ENCODE measurements at places on chromosomes 4 and X. TPM values are rescaled to one million over a fixed set of nuclear protein-coding genes. Genes with fewer than 3 reads are reported as not detected.

The CXCL3 gene
- total RNA-seq, result 1.6 TPM

The MAP9 gene
- total RNA-seq, result 7.9 TPM

The MTHFD2L gene
- 13.8 TPM for total RNA-seq

The GAGE12E gene
- not detected for total RNA-seq

The TRIM61 gene
- not detected for total RNA-seq

DNA sequence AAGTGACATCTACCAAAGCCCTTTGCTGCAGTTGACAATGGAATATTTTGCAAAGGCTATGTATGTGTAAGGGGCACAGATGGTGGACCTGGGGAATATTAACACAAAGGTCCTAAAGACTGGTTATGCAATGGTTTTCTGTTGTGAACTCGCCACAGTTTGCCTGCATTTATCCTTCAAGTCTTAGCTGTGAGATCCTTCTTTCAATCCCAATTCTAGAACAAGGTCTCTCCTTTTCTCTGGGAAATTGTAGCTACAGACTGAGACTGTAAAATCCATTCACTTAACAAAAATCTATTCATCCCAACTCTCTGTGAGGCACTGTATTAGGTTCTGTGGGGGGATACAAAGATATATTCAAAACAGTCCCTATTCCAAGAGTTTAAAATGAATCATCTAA, 250.4 kb downstream of the GPM6A start:
- no peaks in the 10 kb centered on the region for H3K36me3 ChIP-seq
- no peak for DNase-seq
- H3K27me3 ChIP-seq, result no peaks in the 10 kb centered on the region

DNA sequence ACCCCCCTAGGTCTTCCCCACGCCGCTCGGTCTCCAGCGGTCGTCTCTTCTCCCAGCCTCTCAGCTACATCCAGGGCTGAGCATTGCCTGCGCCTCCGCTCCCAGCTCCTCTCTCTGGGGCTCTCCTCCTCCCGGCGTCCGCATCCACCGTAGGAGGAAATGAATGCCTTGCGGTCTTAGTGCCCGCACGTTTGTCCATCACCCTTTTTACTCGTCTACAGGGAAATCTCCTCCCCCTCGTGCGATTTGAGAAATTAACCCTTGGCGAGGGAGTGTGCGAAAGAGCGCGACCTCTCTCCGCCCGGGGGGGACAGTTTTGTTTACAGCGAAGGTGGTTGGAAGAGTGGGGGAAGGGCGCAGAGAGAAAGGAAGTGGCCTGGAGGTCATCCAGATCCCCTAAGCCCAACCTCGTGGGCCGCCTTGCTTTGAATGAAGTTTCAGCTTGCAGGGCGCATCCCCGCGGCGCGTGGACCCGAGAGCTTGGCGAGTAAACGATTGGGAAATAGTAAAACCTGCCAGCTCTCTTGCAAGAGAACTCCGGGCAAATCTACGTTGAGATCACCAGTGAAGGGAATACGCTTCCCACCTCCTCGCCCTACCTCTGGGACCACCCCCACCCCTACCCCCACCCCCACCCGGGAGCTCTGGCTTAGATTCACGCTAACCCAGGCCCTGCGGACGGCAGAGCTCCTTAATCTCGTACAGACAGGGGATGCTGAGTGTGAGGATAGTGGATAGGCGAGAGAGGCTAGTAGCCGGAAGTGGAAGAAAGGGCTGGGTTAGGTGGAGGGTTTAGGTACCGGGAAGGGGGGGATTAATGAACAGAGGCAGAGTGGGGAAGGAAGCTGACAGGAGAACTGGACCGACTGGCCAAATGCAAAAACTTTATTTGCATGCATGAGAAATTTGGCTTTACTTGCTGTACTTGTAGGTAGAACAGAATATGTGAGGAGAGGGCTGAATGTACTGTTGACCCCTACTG, at the start of gene ELOVL6:
ELOVL6 (minus strand) TSS at position 181 of the 982 bp plus-strand sequence. CDS start 280 bp downstream, outside the sequence.
- peaks cover 21% of the 10 kb centered on the region for H3K4me1 ChIP-seq
- peak within 1 kb of the TSS; percentile 86 for H3K4me3 ChIP-seq
- peak; percentile 37 for DNase-seq

- no peaks in the 10 kb centered on the region for H3K36me3 ChIP-seq
- H3K4me3 ChIP-seq, result no peak overlapping the region
- no peaks in the 10 kb centered on the region for H3K27me3 ChIP-seq
- no peaks in the 10 kb centered on the region for H3K4me1 ChIP-seq
These were observed 135.8 kb upstream of the TRPC5 start for GRCh38 chrX:112218388-112218787.

DNA sequence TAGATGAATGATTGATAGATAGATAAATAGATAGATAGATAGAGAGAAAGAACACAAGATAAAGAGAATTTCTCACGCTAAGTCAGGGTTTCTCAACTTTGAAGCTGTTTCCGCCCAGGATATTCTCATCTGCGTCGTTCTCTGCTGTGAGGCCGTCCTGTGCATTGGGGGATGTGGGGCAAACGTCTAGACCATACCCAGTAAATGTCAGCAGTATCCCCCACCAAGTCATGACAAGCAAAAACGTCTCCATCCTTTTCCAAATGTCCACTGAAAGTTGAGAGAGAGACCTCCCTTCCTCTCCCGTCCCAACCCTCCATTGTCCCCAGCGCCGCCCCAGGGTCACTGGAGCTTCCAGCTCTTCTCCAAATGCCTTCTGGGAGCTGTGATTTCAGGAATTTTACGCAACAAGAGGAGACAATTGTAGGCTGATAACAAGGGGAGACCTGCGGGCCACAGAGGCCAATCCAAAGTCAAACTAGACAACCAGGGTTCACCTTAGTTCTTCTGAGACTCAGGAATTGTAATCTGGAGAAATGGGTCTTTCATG, 8.9 kb upstream of the CRLF2 start:
- DNase-seq, result no peak
- no peaks in the 10 kb centered on the region for H3K4me1 ChIP-seq
- H3K36me3 ChIP-seq, result no peaks in the 10 kb centered on the region
- H3K27ac ChIP-seq, result no peak overlapping the region
- no peaks in the 10 kb centered on the region for H3K27me3 ChIP-seq

DNA sequence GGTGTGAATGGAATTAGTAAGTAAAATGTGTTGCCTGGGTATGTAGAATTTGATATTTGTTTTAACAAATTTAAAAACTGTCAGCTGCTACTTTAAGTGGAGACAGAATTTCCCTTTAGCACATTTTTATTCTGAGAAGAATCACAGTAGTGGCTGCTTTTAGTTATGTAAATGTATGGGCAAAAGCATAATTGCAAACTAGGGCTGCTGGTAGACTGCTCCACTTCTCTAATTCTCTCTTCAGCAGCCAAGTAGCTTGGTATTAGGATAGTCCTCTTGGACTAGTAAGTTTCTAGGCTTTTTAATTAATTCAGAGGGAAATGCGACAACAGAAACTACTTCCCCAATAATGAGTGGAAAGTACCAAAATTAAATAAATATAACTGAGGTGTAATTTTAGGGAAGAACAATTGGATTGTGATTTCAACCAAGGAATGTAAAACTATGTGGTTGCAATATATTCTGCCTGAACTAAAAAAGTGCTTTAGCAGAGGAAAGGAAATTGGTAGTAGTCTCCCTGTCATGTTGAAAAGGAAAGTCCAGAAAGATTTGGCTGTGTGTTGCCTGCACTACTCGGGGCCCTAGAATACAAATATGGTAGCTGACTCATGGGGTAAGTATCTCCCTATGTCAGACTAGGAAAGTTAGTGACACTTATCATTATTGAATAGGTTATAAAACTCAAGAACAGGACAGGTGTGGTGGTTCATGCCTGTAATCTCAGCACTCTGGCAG, 9.2 kb upstream of the EIF4E start:
- no peak overlapping the region for H3K4me3 ChIP-seq
- no peaks in the 10 kb centered on the region for H3K36me3 ChIP-seq
- DNase-seq, result no peak
- no peak overlapping the region for H3K27ac ChIP-seq
- H3K27me3 ChIP-seq, result no peaks in the 10 kb centered on the region

- no peaks in the 10 kb centered on the region for H3K27me3 ChIP-seq
- DNase-seq, result no peak
- H3K4me3 ChIP-seq, result no peak overlapping the region
- H3K4me1 ChIP-seq, result no peaks in the 10 kb centered on the region
These were observed 69.7 kb upstream of the COX18 start for GRCh38 chr4:73139245-73139644.

DNA sequence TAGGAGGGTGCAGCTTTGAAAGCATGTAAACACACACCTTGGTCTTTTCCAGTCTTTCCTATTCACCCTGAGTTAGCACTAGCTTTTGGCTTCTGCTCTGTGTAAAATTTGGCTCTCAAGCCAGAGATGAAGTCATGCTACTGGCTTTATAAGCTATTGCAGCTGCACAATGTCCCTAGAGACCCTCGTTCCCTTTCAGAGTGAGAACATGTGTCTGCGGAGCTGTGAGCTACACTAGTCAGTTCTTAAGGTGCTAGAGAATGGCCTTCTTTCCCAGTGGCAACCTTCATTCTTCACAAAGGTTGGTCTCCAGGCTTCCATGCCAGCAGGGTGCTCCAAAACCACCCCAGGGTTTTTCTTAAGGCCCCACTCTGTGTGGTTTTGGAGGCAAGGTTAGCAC, 199.1 kb downstream of the SPATA18 start:
- H3K36me3 ChIP-seq, result no peaks in the 10 kb centered on the region
- no peaks in the 10 kb centered on the region for H3K4me1 ChIP-seq
- H3K27ac ChIP-seq, result no peak overlapping the region
- H3K27me3 ChIP-seq, result no peaks in the 10 kb centered on the region
- DNase-seq, result no peak
- H3K4me3 ChIP-seq, result no peak overlapping the region

DNA sequence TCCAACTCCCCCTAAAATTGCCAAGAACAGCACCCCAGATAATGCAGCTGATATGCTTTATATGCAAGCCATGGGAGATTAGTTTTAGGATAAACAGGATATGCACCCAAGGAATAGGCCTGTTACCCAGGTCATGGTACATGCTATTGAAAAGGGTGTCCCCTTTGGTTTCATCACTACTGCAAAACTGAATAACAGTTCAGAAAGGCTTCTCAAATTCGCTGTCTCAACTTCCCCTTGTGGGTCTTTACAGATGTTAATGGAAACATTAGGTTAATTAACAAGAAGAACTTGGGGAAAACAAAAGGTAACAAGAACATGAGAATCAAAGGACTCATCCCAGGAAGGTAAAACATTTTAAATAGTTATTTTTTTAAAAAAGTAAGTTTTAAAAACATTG, 318.7 kb downstream of the PRR32 start:
- H3K4me3 ChIP-seq, result no peak overlapping the region
- H3K4me1 ChIP-seq, result no peaks in the 10 kb centered on the region
- H3K36me3 ChIP-seq, result no peaks in the 10 kb centered on the region
- H3K27me3 ChIP-seq, result no peaks in the 10 kb centered on the region
- no peak overlapping the region for H3K27ac ChIP-seq

DNA sequence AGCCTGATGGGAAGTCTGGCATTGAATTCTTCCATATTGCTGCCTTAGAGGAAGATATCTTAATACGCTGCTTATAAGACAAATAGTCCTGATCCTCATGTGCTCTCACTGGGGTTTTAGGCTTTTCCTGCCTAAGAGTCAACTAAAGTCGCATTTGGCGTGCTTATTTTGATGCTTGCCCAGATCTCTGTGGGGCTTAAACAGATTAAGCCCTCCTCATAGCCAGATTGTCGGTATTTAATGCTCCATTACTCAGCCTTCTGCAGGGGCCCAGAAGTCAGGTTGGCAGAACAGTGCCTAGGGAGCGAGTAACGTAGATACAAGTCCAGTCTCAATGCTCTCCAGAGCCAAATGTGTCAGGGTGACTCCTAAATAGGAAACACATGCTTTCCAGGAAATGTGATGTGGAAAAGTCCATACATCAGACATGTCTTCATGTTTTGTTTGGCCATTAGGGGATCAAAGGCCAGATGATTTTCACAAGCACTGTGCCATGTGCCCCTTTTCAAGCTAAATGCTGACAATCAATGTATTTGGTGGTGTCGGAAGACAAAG, 262.8 kb downstream of the PRDM5 start:
- no peaks in the 10 kb centered on the region for H3K27me3 ChIP-seq
- H3K27ac ChIP-seq, result no peak overlapping the region
- H3K4me1 ChIP-seq, result no peaks in the 10 kb centered on the region
- DNase-seq, result no peak
- H3K4me3 ChIP-seq, result no peak overlapping the region

DNA sequence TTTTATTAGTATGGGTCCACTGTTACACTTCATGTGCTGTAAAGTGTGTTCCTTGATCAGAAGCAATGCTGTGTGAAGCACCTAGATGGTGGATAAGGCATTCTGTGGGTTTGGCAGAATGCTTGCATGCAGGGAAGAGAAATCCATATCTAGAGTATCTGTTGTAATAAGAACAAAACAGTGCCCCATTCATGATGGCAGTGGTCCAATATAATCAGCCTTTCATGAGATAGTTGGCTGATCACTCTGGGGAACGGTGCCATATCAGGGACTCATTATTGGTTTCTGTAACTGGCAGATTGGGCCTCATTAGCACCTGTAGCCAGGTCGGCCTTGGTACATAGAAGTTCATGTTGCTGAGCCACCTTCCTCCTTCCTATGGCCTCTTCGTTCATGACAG, 28.7 kb downstream of the STIM2 start:
- H3K4me3 ChIP-seq, result no peak overlapping the region
- peaks cover 12% of the 10 kb centered on the region for H3K4me1 ChIP-seq
- no peaks in the 10 kb centered on the region for H3K27me3 ChIP-seq
- H3K27ac ChIP-seq, result no peak overlapping the region
- no peaks in the 10 kb centered on the region for H3K36me3 ChIP-seq

DNA sequence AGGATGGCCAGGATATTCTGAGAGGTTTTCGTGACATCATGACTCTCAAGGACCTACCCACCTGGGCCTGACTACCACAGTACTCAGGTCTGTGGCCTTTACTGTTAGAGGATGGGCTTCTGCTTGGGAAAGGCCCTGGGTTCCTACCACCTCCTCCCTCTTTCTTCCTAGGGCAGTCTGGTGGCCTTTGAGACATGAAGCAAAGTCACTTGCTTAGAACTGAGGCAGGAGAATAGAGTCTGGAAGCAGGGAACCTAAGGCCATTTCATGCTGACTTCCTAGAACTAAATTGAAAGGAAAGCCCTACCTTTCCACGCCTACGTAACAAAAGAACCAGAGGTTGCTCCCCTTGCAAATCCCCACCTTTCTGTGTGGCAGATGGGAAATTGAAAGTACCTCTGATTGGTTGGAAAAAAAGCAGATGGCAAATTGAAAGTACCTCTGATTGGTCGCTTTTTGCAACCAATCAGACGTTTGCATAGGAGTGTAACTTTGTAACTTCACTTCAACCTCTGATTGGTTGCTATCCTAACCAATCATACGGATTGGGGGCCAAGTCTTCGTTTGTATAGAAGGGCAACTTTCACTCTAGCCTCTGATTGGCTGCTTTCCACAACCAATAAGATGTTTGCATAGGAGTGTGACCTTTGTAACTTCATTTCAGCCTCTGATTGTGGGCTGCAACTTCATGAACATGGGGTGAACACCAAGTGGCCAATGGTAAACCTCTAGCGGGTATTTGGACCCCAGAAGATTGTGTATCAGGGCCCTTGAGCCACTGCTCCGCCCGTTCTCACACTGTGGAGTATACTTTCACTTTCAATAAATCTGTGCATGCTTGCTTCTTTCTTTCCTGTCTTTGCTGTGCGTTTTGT, 9.9 kb upstream of the AKAP14 start:
- H3K4me3 ChIP-seq, result no peak overlapping the region
- no peak overlapping the region for H3K27ac ChIP-seq

- no peak overlapping the region for H3K4me3 ChIP-seq
- no peaks in the 10 kb centered on the region for H3K36me3 ChIP-seq
- H3K4me1 ChIP-seq, result no peaks in the 10 kb centered on the region
- no peaks in the 10 kb centered on the region for H3K27me3 ChIP-seq
These were observed 52.6 kb downstream of the SULT1B1 start for GRCh38 chr4:69707807-69708206.

- H3K4me3 ChIP-seq, result no peak overlapping the region
- H3K36me3 ChIP-seq, result no peaks in the 10 kb centered on the region
- DNase-seq, result no peak
- no peaks in the 10 kb centered on the region for H3K4me1 ChIP-seq
- no peaks in the 10 kb centered on the region for H3K27me3 ChIP-seq
- no peak overlapping the region for H3K27ac ChIP-seq
These were observed 171.5 kb downstream of the CFAP299 start for GRCh38 chr4:80507077-80507476.
